ENCODE measurements at places on chromosomes 2 and 18.
A peak's percentile ranks its signal among the peaks of the same experiment; 100 is the strongest.

DNA sequence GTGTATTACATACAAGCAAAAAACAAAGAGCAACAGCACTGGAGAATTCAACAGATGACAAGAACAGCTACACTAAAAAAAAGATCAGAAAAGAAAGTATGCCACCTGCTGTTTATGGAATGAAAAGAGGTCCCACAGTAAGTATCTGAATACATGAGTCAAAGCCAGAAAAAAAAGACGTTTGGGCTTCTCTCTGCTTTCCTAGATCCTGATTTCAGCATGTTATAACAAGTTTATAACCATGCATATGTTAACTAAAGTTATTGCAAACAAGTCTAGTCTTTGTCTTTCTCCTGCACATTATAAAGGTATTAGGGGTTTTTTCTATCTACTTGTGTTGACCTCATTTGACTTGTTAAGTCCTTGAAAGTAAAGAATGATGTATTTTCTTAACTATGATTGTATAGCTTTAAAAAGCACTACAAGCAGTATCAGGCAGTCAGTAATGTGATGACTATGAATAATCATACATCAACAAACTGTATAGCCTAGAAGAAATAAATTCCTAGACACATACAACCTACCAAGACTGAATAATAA, 108.5 kb upstream of the COL5A2 start:
- peak; percentile 88 for DNase-seq

DNA sequence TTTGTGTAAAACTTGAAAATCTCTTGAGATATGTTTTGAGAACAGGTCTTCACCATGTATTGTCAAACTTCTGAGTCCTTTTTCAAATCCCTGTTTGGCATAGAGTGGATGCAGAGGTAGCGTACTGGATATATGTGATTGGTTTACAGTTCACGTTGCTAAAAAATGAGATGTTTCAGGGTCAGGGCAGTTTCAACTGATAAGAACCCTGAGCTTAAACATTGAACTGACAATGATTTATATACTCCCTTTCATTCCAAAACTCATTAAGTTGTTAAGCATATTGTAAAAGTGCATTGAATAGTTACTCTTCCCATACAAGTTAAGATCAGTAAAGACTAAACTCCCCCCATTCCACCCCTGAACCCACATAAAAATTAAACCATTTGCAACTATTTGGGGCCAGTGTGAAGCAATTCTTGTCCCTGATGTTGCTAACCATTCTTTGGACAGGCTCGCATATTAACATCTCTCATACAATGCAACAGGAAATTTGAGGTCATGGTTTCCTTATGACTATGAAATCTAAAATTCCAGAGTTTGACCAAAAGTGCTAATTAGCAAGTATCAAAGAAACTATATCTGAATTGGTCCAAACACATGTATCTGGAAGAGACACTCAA, 470.9 kb upstream of the ACVR2A start:
- DNase-seq, result no peak

DNA sequence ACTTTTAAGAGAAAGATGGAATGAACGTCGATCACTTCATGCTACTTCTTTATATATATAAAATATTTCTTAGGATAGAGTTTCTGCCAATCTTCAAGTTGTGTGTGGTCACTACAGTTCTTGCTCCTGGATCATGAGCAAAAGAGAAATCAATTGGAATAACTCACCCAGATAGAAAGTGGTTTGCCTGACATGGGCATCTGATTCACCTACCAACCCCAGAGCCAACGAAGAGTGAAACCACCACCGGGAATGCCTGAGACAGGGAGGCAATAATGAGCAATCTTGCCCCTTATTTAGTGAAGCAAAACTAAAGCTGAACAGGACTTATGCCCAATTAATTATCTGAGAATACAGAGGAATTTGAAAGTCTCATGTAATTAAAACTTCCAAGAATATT, 250.2 kb upstream of the REG3G start:
- DNase-seq, result no peak

GRCh38 chr2:171410101-171410500, 23.7 kb downstream of the METTL8 start:
- DNase-seq, result peak; percentile 70

- no peak for DNase-seq
Observed at GRCh38 chr2:165681841-165682240, 112.2 kb downstream of the GALNT3 start.

DNA sequence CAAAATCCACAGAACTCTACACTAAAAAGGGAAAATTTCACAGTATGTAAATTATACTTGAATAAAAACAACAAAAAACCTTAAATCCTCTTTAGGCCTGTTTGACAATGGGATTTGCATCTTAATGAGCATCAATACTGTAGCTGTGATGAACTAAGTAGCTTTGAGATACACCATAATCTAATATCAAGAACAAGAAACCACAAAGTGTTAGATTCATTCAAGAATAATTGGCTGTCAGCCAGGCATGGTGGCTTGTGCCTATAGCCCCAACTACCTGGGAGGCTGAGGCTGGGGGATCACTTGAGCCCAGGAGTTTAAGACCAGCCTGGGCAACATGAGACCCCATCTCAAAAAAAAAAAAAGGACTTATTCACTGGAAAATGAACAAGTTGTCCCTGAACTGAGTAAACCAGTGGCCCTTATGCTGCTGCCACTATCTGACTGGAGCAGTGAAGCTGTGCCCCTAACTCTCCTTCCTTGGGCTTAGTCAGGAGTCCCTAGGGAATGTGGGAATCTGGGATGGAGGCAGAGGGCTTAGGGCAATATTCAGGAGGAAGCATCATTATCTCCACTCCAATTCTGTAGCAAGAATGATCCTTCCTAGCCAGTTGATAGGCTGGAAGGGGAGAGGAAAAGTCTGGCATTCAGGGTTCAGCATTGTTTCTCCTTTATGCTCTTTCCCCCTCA, 88.5 kb downstream of the PRKCE start:
- no peak for DNase-seq

DNA sequence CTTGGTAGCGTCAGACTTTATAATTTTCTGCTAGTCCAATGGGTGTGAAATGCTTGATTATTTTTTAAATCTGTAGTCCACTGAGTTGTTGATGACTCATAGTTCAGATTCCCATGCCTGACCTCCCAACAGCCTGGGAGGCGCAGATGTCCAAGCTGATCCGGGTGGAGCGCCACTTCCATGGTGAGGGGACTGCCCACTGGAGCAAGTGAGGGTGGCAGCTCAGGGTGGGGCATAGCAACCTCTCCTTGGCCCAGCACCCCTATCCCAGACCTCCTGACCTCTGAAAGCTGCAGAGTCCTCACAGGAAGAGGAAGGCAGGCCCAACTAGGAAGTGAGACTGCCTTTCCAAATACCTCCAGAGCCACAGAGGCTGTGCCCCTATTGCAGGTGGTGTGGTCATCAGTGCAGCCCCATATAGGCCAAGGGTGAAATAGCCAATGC, 4.4 kb downstream of the MAL start:
- no peak for DNase-seq

DNA sequence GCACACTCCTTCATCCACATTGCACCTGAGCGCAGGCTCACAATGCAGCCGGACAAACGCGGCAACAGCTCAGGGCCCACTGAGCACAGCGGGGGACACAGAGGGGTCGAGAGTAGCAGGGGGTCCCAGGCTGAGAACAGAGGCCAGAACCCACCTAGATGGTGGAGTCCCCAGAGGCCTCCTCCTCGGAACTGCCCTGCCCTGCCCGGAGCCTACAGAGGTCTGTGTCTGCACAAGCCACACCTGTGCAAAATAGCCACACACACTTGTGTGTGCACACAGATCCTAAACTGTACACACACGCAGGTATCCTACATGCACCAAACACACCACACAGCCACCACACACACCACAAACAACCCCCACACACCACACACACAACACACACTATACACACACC, 72.8 kb downstream of the TMEM18 start:
- DNase-seq, result no peak

DNA sequence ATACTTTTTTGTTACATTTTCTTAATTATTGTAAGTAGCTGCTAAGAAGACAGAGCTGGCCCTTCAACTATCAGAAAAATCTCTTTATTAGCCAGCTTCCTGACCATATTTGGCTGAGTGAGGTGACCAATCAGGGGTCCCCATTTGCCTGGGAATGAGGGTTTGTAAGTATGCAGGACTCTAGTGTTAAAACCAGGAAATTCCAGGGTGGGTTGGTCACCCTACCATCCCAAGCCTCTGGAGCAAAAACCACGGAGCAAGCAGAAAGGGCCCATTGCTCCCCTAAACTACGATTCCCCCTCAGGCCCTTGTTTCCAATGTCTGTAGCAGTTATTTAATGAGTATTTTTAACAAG, 165.6 kb upstream of the NCKAP5 start:
- DNase-seq, result peak; percentile 32

DNA sequence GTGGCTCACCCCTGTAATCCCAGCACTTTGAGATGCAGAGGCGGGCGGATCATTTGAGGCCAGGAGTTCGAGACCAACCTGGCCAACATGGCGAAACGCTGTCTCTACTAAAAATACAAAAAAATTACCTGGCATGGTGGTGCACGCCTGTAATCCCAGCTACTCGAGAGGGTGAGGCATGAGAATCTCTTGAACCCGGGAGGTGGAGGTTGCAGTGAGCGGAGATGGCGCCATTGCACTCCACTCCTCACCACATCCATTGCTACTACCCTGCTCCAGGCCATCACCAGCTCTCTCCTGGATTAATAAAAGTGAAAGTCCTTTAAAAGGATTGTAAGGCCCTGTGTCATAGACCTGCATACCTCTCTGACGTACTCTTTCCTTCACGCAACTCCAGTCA, 1.2 kb downstream of the RMP24 start:
- no peak for DNase-seq

GRCh38 chr2:45011621-45012602, 2.7 kb upstream of the SIX2 start:
- DNase-seq, result no peak

DNA sequence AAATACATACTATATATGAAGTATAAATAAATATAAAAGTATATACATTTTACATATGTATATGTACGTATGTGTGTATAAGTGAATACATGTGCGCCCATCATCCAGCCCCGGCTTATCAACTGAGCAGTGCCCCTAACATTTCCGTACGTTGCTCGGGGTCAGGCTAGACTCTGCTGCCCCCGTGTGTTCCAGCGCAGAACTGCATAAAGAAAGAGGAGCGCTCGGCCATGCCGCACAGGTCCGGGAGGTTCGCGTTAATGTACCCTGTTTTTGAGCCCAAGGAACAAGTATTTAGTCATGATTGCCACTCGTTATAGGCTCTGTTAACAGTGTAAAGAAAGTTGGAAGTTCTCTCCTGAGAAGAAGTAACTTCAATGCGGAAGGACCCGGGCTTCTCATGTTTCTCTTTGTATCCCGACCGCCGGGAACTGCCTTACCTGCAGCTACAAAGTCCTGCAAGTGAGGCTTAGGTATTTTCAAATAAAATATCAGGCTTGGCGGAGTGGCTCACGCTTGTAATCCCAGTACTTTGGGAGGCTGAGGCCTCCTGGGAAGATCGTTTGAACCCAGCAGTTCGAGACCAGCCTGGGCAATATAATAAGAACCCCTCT, 55.7 kb downstream of the CD8B2 start:
- peak; percentile 39 for DNase-seq

DNA sequence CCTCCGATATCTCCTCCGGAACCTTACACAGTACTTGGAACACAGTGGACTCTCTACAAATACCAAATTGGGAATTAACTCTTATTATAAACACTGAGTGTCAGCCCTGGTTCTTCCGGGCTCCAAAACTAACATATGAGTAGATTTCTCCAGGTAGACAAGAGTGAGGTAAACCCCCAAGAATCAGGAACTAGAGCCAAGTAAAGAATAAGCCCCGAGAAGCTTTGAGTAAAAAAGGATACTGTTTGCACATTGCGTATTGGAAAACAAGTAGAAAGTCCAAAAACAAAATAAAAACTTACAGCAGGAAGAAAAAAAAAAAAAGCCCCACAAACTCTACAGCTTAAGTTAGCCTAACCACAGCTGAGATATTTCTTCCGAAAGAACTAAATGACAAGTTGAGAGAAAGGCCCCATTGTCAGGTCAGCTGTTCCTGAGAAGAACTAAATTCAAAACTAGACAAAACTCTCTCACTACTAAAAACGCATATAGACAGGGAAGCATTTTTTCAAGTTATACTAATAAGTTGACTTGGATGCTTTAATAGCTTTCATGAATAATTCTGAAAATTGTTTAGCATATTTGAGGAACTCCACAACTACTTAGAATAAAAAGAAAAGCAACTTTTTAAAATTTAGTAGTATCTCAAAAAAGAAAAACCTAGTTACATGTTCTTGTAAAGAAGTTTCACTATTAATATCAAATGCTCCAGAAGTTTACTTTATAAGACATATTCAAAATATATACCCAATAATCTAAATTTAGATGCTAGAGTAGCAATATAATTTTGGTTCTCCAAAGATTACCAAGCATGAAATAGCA, 4.3 kb upstream of the HAAO start:
- DNase-seq, result no peak

- peak; percentile 6 for DNase-seq
Observed at GRCh38 chr2:119333360-119333759, 33.3 kb downstream of the C2orf76 start.

GRCh38 chr2:198254536-198255090, 450.2 kb downstream of the PLCL1 start:
- DNase-seq, result no peak

- peak; percentile 3 for DNase-seq
Observed at GRCh38 chr2:18514526-18515461, 45.7 kb downstream of the RDH14 start.

DNA sequence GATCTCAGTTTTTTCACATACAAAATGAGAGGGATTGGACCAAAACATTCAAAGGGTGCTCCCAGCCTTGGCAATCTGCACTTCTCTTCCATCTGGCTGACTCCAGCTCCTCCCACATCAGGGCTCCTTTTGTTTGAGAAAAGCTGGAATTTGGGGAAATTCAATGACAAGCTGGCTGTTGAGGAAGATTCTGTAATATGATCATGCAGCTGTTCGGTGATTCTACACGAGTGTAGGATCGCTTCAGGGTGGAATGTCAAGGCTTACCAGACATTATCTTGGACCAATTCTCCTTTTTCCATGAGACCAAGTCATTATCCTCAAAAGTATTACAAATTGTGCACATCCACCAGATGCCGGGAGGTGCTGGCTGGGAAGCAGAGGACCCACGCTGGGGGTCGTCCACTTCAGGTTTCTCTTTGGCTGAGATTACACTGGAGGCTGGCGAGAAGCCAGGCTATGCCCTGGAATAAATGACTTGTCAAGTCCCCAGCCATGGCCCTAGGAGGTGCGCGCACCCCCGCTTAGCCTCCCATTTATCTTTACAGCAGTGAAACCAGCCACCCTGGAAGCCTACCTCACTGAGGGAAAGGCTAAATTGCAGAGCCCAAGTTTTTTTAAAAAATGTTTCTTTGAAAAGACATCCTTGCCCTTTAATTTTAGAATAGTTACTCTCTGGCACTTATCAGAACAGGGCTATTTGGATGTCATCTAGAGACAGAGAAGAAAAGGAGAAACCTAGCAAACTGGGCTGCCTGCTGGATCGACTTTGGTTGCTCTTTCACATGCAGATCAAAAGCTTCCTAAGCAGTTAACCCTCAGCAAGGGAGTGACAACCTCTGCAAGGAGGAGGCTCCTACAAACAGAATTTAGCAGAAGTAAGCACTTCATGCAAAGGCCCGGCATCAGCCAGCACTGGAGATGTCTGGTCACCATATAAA, 42.5 kb upstream of the LCLAT1 start:
- peak; percentile 73 for DNase-seq

- DNase-seq, result no peak
Observed at GRCh38 chr2:121092095-121092494, 192.9 kb downstream of the TFCP2L1 start.

All from fibroblast of lung (primary cell).